ENCODE measurements at places on chromosomes 1 and 21.

DNA sequence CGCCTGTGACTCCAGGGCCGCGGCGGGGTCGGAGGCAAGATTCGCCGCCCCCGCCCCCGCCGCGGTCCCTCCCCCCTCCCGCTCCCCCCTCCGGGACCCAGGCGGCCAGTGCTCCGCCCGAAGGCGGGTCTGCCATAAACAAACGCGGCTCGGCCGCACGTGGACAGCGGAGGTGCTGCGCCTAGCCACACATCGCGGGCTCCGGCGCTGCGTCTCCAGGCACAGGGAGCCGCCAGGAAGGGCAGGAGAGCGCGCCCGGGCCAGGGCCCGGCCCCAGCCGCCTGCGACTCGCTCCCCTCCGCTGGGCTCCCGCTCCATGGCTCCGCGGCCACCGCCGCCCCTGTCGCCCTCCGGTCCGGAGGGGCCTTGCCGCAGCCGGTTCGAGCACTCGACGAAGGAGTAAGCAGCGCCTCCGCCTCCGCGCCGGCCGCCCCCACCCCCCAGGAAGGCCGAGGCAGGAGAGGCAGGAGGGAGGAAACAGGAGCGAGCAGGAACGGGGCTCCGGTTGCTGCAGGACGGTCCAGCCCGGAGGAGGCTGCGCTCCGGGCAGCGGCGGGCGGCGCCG lies at the start of gene SIM2:
Gene SIM2, plus strand, starts transcription at position 135 of the 565 bp plus-strand sequence. CDS start 632 bp downstream, outside the sequence.
- DNase-seq = no peak

GRCh38 chr21:37862536-37862935 lies 53.7 kb downstream of the KCNJ6 start:
- DNase-seq = no peak

DNA sequence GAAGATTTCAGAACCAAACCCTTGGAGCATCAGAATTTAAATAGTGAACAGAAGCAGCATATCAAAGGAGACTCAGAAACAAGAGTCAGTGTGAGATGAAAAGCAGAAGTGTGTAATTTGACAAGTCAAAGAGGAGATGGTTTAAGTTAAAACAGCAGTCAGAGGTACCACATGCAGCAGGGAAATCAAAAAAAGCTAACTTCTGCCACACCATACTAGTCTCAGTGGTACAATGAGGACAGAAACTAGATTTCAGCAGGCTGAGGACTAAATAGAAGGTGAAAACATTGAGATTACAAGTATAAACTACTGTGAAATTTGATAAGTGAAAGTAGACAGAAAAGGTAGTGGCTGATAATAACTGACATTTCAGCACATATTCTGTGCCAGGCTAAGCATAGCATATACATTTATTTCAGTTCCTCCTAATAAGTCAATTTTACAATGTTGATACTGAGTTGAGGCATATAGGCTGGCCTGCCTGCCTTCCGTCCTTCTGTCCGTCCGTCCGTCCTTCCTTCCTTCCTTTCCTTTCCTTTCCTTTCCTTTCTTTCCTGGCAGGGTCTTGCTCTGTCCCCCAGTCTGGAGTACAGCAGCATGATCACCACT lies 12.6 kb downstream of the SUCO start:
- DNase-seq = no peak

DNA sequence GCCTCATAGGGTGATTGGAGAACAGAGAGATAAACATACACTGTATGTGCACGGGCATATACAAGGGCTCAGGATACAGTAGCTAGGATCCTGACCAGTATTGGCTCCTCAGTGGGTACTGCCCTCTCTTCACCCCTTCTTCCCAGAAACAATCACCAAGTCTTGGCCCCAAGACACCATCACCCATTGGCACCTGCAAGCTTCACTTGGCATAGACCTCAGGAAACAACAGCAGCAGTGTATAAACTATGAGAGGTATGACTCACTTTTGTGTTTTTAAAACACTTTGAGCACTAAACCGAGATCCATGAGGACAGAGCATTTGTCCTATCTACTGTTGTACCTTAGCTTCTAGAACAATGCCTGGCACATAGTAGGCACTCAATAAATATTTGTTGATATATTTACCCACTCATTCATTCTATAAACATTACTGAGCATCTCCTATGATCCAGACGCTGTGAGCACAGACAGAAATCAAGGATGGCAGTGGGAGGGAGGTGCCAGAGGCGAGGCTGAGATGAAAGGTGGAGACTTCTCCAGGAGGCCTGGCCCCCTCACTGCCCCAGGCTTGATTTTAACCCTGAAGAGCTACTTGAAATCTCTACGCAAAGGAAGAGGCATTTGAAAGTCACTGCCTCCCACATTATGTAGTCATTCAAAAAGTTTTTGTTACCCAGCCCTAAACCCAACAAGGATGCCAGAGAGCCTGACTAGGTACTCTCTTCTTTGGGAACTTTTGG lies 95.2 kb downstream of the CAMK2N1 start:
- no peak for DNase-seq

DNA sequence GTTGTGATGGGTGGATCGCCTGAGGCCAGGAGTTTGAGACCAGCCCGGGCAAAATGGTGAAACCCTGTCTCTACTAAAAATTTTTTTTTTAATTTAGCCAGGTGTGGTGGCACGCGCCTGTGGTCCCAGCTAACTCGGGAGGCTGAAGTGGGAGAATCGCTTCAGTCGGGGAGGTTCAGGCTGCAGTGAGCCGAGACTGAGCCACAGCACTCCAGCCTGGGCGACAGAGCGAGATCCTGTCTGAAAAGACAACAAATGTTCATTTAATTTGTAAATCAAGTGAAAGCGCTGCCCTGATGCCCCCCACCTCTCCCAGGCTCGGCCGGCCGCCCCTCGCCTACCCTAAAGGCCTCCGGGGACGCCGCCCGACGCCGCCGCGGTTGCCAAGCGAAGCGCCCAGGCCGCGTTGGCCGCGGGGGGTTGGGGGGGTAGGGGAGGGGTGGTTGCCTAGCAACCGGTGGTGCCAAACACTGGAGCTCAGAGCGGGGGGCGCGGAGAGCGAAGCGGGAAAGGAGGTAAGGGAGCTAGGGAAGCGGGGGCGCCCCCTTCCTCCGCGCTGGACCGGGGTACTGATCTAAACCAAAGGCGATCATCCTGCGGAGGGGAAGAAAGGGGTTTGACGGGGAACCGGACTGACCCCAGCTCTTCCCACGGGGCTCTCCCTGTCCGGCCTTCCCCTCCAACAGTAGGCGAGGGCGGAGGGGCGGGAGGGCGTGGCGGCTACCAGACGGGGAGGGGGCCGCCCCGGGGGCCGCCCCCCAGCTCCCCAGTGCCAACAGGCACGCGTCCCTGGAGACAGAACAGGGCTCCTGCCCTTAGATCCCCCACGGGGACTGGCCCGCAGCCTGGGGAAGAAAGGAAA lies at the start of gene TEKT2:
Gene TEKT2, plus strand, starts transcription at position 460 of the 862 bp plus-strand sequence. CDS start 828 bp downstream, outside the sequence.
- no peak for DNase-seq

DNA sequence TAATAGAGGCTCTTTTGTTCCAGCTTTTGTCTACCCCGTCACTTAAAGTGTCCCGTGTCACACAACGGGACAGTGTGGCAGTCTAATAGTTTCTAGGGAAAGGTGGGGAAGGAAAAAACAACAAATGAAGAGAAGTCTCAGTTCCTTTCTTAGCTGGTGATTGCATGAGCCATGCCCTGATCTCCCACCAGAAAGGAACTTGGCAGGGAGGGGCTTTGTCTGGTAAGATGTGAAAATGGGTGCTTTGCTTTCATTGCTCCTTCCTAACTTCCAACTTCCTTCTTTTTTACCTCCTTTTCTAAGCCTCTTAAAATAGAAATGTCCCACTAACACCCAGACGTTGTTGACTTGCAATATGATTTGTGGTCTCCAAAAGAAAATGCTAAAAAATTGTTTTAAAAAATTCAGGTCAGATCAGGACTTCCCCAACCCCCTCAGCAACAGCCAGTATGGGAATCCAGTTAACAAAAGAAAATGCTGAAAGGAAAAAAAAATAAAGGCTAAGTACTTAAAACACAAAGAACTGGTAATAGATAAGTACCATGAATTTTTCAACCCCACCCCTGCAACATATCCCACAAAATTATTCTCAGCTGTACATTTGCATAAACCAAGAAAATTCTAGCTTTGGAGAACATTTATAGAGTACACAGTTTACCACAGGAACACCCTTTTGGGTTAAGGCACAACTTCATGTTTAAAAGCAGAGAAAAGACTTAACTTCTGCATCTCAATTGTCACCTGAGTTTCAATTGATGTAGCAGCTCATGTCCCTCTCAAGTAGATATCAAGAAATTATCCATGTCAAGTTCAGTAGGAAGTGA lies 106.2 kb downstream of the NIBAN1 start:
- no peak for DNase-seq

DNA sequence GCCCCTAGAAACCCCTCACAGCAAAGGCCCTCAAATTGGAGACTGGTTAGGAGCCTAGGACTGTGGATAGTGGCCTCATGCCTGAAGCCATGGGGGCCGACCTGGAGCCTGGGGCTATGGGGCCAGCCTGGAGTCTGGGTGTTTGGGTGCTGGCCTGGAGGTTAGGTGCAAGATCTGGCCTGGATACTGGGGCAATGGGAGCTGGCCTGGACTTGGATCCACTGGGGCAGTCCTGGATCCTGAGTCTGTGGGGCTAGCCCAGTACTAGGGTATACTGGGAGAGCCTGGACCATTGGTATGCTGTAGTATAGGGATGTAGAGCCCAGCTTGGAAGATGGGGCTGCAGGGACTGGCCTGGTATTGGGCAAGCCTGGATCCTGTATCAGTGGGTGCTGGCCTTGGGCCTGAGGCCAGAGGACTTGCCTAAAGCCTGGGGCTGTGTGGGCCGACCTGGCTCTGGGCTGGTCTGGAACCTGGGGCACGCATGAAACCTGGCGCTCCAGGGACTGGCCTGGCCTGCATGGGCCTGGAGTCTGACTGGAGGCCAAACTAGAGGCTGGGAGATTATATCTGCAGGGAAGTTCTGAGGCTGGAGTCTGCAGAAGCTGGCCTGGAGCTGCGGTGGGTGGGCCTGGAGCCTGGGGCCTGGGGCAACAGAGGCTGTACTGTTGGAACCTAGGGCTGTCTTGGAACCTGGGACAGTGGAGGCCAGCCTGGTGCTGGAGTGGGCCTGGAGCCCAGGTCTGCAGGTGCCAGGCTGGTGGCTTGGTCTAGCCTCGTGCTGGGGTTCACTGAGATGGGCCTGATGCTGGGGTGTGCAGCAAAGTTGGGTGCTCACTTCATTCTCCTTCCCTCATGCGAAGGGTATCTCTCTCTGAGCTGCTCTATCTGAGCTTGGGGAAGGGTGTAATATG lies 12.6 kb upstream of the DENND1B start:
- DNase-seq = no peak

DNA sequence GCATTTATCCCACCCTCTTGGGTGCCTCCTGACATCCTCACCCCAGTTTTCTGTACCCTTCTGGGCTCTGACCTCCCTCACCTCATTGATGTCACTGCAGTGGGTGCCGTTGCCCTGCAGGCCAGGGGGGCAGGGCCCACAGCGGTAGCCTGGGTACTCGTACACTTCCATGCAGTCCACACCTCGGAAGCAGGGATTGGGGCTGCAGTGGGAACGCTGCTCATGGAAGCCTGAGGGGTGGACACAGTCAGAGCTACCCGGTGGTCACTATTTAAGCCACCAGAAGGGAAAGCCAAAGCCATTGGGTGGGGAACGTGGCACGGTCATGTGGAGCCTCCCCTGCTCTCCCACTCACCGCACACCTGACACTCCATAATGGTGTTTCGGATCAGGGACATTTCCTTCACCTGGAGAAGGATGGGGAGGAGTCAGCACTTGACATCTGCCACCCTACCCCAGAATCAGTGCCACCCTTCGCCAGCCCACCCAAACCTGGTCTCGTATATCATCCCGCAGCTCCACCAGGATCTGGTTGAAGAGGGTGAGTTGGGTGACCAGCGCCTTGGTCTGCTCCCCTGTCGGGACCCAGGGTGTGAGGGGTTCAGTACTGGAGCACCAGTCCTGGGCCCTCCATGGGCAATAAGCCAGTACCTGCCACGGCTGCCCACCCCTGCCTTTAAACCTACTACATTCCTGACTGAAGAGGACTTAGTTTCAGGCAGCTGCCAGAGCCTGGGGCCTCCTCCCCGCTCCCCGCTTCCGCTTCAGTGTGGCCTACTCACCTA lies 4.8 kb downstream of the THBS3 start:
- no peak for DNase-seq

GRCh38 chr1:8493916-8494540 lies 176.1 kb downstream of the SLC45A1 start:
- no peak for DNase-seq

DNA sequence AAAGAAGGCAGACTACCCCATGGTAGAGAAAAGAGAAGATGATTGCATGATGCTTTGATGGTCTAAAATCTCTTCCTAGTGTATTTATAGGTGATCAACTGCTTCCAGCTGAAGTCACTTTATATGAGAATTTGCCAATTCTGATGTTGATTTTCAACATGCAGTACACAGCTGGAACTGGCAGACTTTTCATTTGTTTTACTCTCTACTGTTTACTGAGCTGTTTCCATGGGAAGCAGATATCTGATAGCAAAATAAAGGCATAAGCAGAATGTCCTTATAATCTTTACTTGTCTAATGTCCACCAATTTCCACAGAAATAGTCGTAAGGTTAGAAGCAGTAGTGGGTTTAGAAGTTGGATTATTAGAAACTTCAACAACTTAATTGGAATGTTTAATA lies 74.9 kb downstream of the SYDE2 start:
- no peak for DNase-seq

Measured in RPMI8226 (cell line).